ENCODE measurements at places on chromosomes 1 and 21.

DNA sequence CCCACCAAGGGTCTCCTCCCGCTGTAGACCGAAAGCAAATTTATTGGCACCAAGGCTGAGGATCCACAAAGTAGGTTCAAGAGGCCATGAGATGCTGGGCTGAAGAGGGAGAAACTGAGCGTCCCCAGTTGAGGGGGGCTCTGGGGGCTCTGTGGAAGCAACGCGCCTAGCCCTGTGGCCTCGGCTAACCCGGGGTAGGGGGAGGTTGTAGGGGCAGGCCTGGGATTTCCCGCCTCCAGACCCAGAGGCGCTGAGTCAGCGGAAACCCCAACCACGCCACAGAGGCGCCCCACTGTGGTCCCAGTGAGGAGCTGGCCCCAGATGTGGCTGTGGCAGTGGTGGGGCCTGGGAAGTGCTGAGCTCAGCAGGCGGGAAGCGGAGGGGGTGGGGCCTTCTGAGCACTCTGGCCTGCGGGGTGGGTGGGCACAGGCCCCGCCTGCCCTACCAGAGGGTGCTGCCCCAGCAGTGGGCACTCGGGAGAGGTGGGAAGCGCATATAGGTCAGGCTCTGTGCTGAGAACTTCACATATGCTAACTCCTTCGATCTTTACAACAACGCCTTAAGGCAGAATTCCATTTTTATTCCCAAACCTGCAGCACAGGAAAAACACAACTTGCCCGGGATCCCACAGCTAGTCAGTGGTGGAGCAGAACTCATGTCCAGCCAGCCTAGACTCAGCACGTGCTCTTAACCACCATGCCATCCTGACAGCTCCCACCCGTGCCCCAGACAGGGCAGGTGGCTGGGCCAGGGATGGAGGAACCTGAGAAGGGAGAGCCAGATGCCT, 1.5 kb upstream of the COL16A1 start:
- peak; percentile 28 for DNase-seq

DNA sequence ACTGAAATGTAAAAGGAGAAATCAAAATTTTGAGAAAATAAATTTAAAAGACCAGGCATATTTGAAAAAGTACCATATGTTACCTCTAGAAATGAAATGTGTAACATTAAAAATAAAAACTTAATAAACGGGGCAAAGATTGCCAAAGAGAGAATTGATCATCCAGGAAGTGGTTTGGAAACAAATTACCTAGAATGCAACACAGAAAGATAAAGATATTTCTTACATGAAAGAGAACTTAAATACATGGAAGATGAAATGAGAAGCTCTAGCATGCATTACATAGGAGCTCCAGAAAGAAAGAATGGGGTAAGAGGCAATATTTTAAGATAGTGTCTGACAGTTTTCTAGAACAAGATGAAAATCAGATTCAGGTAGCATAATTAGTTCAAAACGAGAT, 235.9 kb upstream of the IRF2BP2 start:
- DNase-seq, result no peak

GRCh38 chr1:31434101-31434871, 21.3 kb downstream of the SERINC2 start:
- DNase-seq, result no peak

GRCh38 chr1:36469163-36469562, 5.0 kb upstream of the MRPS15 start:
- no peak for DNase-seq

DNA sequence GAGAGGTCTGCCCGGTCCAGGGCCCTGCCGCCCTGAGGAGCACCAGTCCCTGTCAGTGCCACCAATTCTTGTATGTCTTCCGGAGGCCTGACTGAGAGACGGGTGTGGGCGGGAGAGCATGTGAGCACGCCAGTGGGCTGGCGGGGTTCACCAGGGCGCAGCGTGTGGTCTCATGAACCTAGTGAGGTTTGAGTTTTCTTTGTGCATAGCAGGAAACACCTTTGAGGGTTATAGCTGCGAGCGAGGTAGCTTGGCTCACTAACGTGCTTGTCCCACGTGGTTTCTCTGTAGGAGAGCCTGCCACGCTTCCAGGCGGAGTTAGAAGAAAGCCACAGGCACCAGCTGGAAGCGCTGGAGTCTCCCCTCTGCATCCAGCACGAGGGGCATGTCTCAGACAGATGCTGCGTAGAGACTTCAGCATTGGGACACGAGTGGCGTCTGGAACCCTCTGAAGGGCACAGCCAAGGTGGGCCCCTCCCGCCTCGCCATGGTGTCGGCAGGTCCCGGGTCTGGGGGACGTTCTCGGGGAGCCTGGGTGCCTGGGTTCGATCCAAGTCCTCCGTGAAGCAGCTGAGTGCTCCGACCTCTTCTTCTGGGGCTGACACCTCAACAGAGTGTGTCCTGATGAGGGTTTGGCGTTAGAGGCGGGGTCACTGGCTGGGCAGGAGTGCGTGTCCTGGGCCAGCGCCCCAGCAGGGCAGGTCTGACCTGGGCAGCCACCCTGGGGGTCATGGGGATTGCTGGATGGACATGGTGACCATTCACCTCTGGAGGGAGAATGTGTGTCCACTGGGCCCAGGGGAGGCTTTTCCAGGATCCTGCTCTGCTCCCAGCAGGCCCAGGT, 31.4 kb downstream of the PCNT start:
- no peak for DNase-seq

DNA sequence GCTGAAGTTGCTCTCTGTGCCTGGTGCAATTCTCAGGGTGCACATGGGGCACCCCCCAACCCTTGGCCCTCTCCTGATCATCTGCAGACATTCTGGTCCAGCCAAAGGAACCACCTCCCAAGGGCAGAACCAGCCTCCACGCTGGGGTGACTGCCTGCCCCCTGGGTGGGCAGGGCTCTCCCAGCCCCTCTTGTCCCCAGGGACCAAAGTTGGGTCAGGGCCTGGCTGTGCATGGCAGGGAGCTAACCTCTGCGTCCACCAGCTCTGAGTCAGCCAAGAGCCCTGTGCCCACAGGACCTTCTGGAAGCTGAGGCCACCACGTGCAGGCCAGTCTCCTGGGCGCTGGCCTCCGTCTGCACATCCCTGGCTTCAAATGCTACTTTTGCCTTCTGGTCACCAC, 101.9 kb downstream of the SIK1 start:
- DNase-seq, result no peak

DNA sequence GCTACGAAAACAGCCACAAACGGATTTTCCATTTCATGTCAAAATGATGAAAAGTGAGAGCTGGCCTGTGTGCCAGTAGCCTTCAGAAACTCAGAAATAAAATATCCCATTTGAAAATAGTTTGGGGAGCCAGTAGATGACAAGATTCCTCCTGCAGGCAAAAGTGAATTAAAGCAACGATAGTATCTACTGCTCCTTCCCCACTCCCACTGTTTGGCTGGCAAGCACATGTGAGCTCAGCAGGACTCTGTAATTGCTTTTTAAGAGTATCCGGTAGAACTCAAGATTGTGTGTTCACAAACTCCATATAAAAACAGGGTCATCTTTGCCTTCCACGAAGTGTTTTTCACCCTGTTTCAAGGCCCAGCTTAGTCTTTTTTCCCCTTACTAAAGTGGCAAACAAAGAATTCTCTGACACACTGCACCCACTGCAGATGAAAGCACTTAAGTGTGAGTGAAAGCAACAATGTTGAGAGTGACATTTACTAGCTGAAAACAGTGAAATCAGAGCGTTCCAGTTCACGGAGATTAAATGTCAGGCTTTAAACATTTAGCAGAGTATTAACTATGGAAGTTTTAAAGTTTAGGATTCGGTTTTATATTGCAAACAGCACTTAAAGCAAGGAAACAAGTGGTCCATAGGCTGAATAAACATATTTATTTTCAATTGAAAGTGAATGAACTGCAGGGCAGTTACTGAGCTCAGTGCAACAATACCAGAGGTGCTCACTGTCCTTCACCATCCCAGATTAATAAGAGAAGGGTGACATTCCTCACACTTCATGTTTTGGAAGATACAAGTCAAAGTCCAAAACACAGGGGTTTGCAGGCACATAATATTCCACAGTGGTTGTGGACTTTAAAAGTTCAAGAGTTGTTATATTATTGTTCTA, 70.0 kb downstream of the ALG14 start:
- no peak for DNase-seq

DNA sequence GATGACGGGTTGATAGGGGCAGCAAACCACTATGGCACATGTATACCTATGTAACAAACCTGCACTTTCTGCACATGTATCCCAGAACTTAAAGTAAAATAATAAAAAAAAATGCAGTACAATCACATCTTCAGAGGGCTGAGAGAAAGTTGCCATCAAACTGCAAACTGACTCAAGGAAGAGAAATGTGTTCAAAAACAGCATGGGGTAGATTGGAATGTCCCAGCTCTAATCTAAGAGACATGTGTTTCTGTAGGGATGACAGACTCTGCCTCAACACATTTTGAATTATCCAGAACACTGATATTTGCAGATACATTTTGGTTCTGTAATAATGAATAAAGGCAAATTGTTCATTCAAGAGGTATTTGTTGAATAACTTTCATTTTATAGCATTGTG, 171.2 kb upstream of the RUNX1 start:
- no peak for DNase-seq

DNA sequence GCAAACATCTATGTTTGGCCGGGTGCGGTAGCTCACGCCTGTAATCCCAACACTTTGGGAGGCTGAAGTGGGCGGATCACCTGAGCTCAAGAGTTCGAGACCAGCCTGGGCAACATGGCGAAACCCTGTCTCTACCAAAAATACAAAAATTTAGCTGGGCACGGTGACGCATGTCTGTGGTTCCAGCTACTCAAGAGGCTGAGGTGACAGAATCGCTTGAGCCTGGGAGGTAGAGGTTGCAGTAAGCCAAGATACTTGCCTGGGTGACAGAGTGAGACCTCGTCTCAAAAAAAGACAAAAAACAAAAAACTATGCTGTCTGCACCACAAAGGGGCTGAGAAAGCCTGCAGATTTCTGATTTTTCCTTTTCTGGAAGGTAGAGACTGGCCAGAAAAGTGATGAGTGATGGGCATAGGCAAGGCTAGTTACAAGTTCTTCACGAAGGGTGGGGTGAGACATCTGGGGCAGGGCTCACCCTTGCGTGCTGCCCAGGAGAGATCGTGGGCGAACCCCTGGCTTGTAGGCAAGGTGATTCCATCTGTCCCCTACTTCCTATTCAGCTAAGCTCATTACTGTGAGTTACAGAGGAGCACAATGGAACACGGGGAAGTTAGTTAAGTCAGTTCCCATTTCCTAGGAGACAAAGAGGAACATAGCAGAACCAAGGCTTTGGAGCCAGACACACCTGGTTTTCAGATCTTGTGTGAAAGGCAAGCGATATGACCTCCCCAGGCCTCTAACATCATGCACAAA, 3.2 kb downstream of the SLC2A1 start:
- DNase-seq, result no peak

DNA sequence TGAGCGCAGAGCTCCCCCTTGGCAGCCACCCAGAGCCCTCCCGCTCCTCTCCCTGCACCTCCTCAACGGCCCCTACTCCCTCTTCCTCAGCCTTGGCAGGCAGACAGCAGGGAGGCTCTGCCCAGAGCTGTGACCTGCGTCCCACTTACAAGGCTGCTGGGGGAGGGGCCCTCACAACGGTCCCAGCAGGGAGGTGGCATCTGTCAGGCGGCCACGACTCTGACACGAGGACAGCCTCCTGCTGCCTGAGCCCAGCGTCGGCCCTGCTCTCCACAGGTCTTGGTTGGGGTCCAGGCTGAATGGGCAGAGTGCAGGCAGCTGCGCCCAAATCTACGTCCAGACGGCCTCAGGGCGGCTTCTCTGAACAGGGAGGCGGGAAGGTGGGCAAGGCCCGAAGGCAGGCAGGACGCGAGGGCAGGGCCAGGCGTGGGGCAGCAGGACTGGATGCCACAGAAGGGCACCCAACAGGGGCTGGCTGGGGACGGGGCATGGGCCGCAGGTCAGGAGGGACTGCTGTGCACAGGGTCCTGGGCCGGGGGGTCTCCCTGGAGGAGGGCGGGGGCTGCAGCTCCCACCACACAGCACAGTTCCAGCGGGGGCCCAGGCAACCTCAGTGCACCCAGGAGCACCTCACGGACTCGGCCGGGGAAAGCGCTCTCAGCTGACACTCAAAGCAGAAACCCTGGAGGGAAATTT, 7.5 kb downstream of the SLC19A1 start:
- DNase-seq, result no peak

GRCh38 chr1:201080135-201080534, 32.1 kb downstream of the CACNA1S start:
- DNase-seq, result no peak

- no peak for DNase-seq
These were observed 40.6 kb upstream of the DIPK1A start for GRCh38 chr1:93001893-93002292.

DNA sequence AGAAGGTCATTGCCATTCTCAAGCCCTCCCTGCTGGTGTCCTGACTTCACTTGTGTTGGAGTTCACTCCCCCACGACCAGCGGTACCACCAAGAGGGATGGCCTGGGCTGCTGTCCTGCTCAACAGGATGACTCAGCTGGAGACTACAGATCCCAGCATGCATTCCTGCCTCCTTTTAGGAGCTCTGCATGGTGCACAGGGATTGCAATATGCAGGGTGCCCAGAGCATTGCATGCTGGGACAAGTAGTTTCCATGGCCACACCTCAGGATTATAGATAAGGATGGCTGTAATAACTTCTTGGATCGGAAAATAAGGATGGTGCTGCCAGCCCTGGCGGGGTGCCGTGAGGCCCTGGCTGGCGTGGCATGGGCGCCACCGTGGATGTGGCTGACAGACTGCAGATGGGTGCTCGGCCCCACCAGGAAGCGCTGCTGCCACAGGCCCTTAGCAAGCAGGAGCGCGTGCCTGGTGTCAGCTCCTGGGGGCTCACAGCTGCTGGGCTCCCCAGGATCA, 150.0 kb downstream of the CASZ1 start:
- no peak for DNase-seq

GRCh38 chr1:52856026-52856425, 13.5 kb downstream of the ZYG11A start:
- no peak for DNase-seq

GRCh38 chr21:33388188-33388587, 15.0 kb upstream of the IFNGR2 start:
- no peak for DNase-seq

- no peak for DNase-seq
These were observed 12.8 kb upstream of the ALX3 start for GRCh38 chr1:110083061-110083865.

Measured in endothelial cell (in vitro differentiated cells).